ENCODE measurements at places on chromosomes 5 and 9. TPM values are rescaled to one million over a fixed set of nuclear protein-coding genes. Genes with fewer than 3 reads are reported as not detected.

The AQP3 gene
- 16.0 TPM for total RNA-seq

The ZFP37 gene
- total RNA-seq: 1.3 TPM

The POU5F2 gene
- not detected for total RNA-seq

The LOX gene
- 1.8 TPM for total RNA-seq

The FAXDC2 gene
- 0.07 TPM for total RNA-seq

The AMBP gene
- 8.9 TPM for total RNA-seq
